ENCODE measurements at places on chromosomes 13 and 19.
A peak's percentile ranks its signal among the peaks of the same experiment; 100 is the strongest.

- no peak for DNase-seq
Measured at GRCh38 chr13:79307866-79308298, 98.2 kb downstream of the RBM26 start.

DNA sequence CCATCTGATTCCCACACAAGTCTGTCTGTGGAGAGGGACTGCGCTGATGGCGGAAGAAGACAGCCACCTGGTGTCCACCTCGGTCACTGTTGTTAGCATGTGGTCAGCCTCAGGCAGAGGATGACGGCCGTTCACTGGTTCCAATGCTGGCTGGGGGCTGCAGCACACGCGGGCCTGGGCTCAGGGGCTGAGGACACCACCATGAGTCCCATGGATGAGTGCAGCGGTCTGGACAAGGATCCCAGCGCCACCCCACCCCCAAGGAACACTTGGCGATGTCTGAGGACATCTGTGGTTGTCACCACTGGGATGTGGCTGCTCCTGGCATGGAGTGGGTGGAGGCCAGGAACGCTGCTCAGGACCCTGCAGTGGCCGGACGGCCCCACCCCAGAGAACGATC is 10.9 kb downstream of the DPP9 start:
- no peak for DNase-seq

DNA sequence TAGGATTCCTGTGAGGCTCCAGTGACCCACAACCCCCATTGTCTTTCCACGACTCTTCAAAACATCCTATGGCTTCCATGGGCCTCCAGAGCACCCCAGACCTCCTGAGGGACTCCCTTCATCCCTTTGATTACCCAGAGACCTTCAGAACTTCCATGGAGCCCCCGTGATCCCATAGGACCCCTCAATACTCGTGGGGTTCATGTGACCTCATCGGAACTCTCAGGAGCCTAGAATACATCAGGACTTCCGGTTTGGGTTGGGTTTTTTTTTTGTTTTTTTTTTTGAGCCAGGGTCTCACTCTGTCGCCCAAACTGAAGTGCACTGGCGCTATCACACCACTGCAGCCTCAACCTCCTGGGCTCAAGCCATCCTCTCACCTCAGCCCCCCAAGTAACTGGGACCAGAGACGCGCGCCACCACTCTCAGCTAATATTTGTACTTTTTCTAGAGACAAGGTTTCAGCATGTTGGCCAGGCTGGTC is 774 bp downstream of the ALDH16A1 start:
- DNase-seq: no peak

- DNase-seq: no peak
Measured at GRCh38 chr19:54268936-54269335, 11.9 kb upstream of the LILRB5 start.

DNA sequence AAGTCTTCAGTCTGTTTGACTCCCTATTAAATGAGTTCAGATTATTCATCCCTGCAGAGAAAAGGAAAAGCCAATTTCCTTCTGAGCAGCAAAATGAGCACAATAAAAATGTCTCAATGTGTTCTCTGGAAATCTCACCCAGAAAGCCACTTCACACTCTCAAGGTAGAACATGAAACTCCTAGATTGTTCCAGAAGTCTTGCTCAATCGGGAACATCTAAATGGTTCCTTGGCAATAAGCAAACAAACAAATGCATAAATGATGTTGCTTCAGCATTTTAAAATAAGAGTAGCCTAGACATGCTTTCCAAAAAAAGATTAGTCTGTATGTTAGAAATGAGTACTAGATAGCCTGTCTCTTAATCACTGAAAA is 59.7 kb upstream of the TNFRSF19 start:
- DNase-seq: no peak

DNA sequence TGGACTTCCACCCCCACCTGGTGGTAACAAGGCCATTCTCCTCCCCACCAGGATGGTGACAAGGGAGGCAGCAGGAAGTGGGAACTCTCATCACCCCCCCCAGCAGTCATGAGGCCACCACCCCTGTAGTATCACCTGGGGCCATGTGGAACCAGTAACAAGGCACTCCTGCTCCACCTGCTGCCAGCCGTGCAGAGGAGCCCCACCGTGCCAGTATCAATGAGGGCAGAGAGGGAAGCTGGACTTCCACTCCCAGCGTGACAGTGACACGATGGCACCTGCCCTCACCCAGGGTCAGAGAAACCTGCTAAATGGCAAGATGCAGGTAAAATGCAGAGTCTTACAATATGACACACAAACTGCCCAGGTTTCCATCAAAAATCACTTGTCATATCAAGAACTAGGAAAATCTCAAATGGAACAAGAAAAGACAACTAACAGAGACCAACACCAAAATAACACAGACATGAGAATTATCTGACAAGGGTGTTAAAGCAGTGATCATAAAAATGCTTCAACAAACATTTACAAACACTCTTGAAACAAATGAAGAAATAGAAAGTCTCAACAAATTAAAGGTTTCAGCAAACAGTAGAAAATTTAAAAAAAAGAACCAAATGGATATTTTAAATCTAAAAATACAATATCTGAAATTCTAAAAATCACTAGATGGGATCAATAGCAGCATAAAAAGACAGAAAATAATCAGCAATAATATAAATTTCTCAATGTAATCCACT is 9.1 kb upstream of the SPACA7 start:
- no peak for DNase-seq

- DNase-seq: no peak
Measured at GRCh38 chr13:112895521-112896465, 73.2 kb upstream of the MCF2L start.

DNA sequence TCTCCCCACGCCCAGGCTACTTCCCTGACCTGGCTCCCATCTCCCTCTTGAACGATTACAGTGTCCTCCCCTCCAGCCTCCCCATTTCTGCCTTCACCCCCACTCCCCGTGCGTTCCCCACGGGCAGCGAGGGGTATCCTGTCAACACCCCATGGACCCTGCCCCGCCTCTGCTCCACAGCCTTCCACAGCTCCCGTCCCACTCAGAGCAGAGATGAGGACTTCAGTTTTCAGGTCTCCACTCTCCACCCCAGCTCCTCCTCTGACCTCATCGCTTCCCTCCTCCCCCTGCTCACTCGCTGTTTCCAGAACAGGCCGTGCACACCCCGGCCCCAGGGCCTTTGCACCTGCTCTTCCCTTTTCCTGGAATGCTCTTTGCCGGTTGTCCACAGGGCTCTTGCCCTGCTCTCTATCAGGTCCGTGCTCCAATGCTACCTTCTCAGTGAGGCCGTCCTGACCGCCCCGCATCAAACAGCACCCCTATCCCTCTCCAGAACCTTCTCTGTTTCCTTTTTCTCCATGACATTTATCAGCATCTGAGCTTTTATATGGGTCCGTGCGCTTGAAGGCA is 15.0 kb downstream of the LRRC4B start:
- no peak for DNase-seq

DNA sequence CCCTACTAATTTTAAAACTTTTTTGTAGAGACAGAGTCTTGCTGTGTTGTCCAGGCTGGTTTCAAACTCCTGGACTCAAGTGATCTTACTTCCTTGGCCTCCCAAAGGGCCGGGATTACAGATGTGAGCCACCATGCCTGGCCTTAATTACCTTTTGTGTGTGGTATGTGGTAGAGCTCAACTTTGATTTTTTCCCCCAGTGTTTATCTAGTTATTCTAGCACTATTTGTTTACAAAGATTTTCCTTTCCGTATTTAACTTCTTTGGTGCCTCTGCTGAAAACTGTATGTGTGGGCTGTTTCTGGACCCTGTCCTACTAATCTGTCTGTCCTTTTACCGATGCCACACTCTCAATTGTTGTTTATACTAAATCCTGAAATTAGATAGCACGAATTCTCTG is 9.4 kb upstream of the ERCC5 start:
- no peak for DNase-seq

GRCh38 chr19:16144216-16144581 is 714 bp downstream of the HSH2D start:
- no peak for DNase-seq

- DNase-seq: no peak
Measured at GRCh38 chr19:44644402-44645016, 799 bp downstream of the PVR start.

- no peak for DNase-seq
Measured at GRCh38 chr13:113057084-113057483, 48.5 kb upstream of the F7 start.

GRCh38 chr19:46726551-46726950 is 9.6 kb upstream of the PRKD2 start:
- no peak for DNase-seq

GRCh38 chr13:44762911-44763310 is 186.8 kb upstream of the TSC22D1 start:
- no peak for DNase-seq

GRCh38 chr19:7337380-7338194 is 11.2 kb upstream of the ARHGEF18 start:
- no peak for DNase-seq

DNA sequence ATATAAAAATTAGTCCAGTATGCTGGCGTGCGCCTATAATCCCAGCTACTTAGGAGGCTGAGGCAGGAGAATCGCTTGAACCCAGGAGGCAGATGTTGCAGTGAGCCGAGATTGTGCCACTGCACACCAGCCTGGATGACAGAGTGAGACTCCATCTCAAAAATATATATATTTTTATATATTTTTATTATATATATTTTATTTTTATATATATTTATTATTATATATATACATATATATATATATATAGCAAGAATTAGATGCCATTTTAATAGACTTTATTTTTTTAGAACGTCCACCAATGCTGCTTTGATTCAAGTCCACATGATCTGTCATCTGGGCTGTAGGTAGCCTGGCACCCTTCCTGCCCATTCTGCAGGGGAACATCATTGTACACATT is 3.5 kb upstream of the OR7D2 start:
- DNase-seq: no peak

DNA sequence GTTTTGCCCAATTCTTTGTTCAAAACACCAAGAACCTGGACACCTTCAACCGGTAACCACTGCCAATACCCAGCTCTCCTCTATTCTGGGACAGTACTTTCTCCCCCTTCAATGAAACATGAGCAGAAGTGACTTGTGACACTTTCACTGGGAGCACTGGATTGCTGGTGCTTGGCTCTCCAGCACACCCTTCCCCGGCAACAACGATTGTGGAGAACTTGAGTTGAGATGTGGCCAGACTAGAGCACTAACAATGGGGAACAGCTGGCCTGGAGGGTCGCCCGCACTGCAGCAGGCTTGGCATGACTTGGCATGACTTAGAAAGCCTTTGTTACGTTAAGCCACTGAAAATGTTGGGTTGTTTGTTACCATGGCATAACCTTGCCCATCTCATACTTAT is 7.5 kb upstream of the B3GLCT start:
- DNase-seq: no peak

- DNase-seq: peak; percentile 15
Measured at GRCh38 chr19:38792250-38793111, 3.5 kb downstream of the LGALS7B start.

Data from activated naive CD4-positive, alpha-beta T cell (primary cell).